Body of pancreas (tissue), 4 donors: ENCODE measurements at places on chromosomes 1 and 21.

DNA sequence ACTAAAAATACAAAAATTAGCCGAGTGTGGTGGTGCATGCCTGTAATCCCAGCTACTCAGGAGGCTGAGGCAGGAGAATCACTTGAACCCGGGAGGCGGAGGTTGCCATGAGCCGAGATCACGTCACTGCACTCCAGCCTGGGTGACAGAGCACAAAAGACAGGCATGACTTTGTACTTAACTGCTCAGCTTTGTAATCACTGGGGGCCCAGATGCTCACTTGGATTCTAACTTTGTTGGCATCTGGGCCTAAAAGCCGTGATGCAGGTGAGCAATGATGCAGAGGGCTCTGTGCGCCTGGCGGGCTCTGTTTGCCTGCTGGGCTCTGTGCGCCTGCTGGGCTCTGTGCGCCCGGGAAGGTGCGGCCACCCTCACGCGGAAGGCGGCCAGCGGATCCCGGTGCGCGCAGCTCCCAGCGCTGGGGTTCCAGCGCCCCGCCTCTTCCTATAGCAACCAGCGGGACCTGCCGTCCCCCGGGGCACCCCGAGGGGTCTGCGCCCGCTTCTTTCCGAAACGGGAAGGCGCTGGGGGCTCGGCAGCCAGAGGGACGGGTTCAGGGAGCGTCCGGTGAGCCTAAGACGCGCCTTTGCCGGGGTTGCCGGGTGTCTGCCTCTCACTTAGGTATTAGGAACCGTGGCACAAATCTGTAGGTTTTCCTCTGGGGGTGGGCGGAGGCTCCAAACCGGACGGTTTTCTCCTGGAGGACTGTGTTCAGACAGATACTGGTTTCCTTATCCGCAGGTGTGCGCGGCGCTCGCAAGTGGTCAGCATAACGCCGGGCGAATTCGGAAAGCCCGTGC, 31.7 kb downstream of the PRMT2 start:
- no peak for DNase-seq

- no peak for DNase-seq
These were observed 25.7 kb upstream of the ABCG1 start for GRCh38 chr21:42193131-42193671.

GRCh38 chr1:78408810-78409209, 82.0 kb upstream of the PTGFR start:
- no peak for DNase-seq

DNA sequence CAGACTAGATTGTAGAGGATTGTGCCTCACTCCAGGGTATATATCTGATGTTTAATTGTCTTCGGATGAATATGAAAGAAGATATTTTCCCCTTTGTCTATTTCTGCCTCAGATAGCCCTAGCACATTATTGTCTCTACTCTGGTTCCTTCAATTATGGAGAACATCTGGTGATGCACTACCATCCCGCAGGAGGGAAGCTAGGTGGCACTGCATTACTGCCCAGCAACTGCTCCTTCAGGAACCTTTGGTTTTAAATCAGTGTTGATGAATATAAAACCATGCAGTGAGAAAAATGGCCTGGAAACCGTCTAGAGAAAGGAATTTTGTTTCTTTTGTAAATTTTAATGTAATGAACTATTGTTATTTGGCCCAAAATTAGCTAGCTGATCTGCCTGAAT, 68.5 kb downstream of the GPR88 start:
- DNase-seq: peak; percentile 26

DNA sequence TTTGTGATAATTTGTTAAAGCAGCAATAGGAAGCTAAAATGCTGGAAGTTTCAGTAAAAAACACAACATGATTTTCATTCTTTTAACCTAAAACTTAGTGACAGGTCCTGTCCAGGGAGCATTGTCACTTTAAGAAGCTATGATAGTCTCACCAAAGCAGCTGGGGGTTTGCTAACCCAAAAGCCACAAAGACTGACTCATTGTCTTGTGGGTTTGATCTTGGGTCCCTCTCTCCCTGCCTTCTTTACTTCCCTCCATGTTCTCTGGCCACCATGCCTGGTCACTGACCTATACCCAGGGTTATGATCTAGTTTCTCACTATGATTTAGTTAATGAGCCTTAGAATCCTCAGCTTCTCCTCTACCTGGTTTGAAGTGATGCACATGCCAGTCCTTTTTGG, 213.5 kb upstream of the PTGFR start:
- no peak for DNase-seq

DNA sequence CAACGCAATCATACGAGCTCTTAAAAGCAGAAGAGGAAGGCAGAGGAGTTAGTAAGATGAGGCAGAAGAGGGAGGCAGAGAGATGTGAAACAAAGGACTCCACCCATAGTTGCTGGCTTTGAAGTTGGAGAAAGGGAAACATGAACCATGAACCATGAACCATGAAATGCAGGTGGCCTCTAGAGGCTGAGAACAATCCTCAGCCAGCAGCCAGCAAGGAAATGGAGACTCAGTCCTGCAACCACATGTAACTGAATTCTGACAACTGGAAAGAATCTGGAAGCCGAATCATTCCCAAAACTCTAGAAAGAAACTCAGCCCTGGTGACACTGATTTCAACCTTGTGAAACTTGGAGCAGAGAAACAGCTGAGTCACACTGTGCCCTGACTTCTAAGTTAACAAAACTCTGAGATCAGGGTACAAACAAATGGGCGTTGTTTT, 10.1 kb downstream of the DIPK1A start:
- no peak for DNase-seq

GRCh38 chr1:234901491-234902049, 227.1 kb downstream of the TOMM20 start:
- DNase-seq: no peak

DNA sequence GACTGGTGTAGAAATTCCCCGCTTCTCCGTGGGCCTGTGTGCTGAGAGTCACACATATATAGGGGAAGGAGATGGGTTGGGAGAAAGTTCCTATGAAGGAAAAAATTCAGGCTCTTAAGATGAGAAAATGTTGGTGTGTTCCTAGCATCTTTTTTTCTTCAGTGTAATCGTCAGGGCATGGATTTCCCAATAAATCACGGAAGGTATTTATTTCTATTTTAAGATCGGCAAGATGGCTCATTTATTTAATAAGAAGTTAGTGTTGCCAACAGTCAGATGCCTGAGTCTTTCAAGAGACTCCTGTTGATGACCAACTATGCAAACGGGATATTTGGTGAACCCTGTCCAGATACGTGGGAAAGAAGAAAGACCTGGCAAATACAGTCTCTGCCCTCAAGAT, 58.2 kb downstream of the TGFB2 start:
- DNase-seq: no peak

DNA sequence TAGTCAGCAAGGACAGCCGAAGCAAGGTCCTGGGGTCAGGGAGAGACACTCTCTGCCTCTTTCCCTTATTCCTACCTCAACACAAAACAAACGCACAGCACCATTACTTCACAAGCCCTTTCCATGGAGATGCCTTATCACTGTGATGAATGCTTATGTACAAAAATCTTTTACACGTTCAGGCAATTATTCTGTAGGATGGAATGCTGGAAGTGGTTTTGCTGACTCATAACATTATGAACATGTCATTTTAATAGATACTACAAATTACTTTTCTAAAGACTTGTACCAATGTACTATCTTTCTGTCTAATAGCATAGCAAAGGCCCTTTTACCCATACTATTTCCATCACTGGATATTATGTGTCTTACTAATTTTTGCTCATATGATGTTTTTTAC, 98.4 kb downstream of the TTLL7 start:
- DNase-seq: no peak

DNA sequence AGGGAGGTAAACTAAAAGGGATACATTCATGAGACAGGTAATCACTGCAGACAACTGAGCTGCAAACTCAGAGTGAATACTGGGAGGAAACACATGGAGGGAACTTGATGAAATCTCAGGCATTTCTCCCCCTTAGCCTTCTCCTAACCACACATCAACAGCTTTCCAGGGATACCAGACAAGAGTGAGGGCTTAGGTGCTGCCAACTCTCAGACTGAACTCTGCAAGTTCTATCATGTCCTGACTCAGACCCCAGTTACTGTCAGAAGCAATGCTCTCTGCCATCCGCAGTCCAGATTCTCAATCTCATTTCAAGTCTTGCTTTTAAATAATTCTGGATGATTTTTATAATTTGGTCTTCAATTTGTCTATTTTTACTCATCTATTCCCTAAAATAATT, 267.3 kb downstream of the LTN1 start:
- DNase-seq: no peak

- no peak for DNase-seq
These were observed 41.3 kb downstream of the RIPK4 start for GRCh38 chr21:41725421-41726031.

GRCh38 chr1:207755846-207756693, 4.2 kb downstream of the CD46 start:
- DNase-seq: no peak

- DNase-seq: no peak
These were observed 60.0 kb upstream of the ATP5PO start for GRCh38 chr21:33975548-33976081.

- DNase-seq: no peak
These were observed 40.5 kb downstream of the ASH1L start for GRCh38 chr1:155522069-155522468.

GRCh38 chr1:41842326-41842725, 76.4 kb downstream of the HIVEP3 start:
- DNase-seq: no peak
